ENCODE measurements at places on chromosomes 2 and 18. TPM values are rescaled to one million over a fixed set of nuclear protein-coding genes. Genes with fewer than 3 reads are reported as not detected.

The ASIC4 gene
- 8.9 TPM for polyA plus RNA-seq

The HRH4 gene
- polyA plus RNA-seq: 0.12 TPM

The IL36A gene
- polyA plus RNA-seq: not detected

The CENPO gene
- 4.6 TPM for polyA plus RNA-seq

The CCL20 gene
- not detected for polyA plus RNA-seq

The GATA6 gene
- not detected for polyA plus RNA-seq

The LIMS2 gene
- polyA plus RNA-seq: not detected

All from neural cell (in vitro differentiated cells).